ENCODE measurements at places on chromosomes 5 and 9.

- no peak for DNase-seq
Observed at GRCh38 chr9:4095484-4095883, 204.4 kb downstream of the GLIS3 start.

- peak; percentile 90 for DNase-seq
Observed at GRCh38 chr5:143316844-143317631, 86.4 kb downstream of the NR3C1 start.

DNA sequence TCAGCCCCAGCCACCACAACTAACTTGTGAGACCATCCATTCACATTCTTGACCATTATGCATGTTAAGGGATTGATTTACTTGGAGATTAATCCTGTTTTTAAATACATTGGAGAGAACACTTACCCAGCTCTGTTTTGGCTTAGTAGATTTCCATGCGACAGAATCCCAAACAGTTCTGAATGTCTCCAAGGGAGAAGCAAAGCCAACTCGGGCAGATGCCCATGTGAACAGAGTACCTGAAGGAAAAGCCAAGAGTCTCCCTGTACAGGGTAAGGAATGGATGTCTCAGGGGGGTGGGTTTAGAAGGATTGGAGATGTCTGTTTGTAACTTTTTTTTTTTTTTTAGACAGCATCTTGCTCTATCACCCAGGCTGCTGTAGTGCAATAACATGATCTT lies 61.0 kb downstream of the GRAMD2B start:
- DNase-seq = no peak

GRCh38 chr5:78649211-78649695 lies 681 bp upstream of the LHFPL2 start:
- DNase-seq = no peak

DNA sequence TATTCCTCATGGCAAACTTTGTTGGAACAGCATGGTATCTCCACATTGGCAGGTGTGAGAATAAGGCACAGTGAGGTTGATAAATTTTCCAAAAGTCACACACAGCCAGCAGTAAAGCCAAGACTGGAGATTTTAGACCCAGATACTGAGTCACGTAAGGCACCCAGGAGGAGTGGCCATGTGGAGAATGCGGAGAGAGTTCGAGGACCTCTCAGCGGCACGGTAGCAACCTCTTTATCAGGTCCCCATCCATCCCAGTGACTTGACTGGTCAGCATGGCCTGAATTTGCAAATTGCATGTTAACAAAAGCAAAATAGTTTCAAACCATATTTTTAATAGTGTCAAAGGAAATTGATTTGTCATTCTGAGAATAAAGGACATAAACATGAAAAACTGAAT lies 183.4 kb downstream of the DOCK8 start:
- no peak for DNase-seq

DNA sequence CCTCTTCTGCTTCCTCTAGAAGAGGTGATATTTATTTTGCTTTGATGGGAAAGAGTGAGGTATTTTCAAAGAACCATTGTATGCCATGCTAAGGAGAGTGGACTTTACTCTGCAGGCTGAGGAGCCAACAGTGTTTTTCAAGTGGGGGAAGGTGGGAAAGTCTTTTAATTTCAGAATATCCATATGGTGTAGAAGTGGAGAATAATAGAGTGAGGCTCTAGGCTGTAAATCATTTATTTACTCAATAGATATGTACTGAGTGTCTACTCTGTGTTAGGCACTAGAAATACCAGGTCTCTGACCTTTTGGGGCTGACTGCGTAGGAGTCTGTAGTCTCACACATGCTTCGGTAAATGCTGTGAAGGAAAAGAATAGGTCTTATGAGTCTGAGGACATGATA lies 30.7 kb upstream of the TENT2 start:
- no peak for DNase-seq

GRCh38 chr5:96597438-96598020 lies 64.6 kb upstream of the CAST start:
- DNase-seq = no peak

Data from hematopoietic multipotent progenitor cell treated with erythropoietin and hydrocortisone succinate and interleukin-3 and kit ligand, for 17 days (in vitro differentiated cells).